ENCODE measurements at places on chromosomes 12 and 14. TPM values are rescaled to one million over a fixed set of nuclear protein-coding genes. Genes with fewer than 3 reads are reported as not detected.
A peak's percentile ranks its signal among the peaks of the same experiment; 100 is the strongest.

The PLA2G1B gene
- polyA plus RNA-seq = not detected

The CCDC197 gene
- not detected for polyA plus RNA-seq

The ACOT4 gene
- polyA plus RNA-seq = 2.6 TPM

The CLEC9A gene
- polyA plus RNA-seq = 0.25 TPM

The NT5DC3 gene
- polyA plus RNA-seq = 3.3 TPM

The DLK1 gene
- polyA plus RNA-seq = 5.8 TPM

The FAM186B gene
- polyA plus RNA-seq = 0.47 TPM

The NINJ2 gene
- polyA plus RNA-seq = 1.2 TPM

The ADAMTS20 gene
- 0.64 TPM for polyA plus RNA-seq

The BEGAIN gene
- polyA plus RNA-seq = 3.2 TPM

The NAB2 gene
- polyA plus RNA-seq = 40.3 TPM

The LUM gene
- polyA plus RNA-seq = 73.2 TPM

The TAS2R50 gene
- polyA plus RNA-seq = 0.14 TPM

- DNase-seq = no peak
These were observed 119.0 kb upstream of the SLC38A2 start for GRCh38 chr12:46491548-46491947.

DNA sequence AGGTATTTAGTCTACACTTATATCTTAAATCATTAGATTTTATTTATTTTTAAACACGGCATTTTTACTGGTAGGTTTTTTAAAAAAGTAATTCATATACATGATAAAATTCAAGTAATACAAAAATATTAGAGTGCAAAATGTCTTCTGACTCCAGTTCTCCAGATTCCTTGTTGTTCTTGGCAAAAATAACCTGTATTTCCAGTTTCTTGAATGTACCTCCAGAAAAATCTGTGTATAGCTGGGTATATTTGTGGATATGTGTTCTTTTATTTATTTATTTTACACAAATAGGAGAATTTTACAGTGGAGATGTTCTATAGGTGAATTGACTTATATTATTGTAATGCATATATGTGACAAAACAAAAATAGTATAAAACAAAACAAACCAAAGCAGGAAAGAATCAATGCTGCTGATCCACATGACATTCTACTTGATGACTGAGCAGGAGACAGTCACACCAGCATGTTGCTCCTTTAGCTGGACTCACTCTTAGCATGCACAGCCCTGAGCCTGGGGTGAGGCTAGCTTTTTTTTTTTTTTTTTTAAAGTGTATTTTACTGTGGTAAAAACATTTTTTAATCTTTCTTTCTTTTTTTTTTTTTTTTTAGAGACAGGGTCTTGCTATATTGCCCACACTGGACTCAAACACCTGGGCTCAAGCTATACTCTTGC lies 42.2 kb upstream of the SLC38A2 start:
- no peak for DNase-seq

DNA sequence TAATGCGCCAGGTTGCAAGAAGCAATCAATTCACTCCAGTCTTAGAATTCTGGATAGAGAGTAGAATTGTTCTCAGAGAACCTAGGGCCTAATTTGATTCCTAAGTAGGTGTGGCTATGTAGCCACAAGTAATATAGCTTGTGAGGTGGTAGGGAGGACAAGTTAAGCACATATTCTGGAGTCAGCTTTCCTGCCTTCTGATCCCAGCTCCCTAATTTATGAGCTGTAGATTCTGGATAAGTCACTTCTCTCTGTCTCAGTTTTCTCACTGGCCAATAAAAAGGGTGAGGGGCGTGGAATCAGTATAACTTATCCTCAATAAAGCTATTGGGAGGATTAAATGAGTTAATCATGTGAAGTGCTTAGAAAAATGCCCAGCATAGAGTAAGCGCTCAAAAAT lies 3.0 kb upstream of the SNW1 start:
- no peak for DNase-seq

DNA sequence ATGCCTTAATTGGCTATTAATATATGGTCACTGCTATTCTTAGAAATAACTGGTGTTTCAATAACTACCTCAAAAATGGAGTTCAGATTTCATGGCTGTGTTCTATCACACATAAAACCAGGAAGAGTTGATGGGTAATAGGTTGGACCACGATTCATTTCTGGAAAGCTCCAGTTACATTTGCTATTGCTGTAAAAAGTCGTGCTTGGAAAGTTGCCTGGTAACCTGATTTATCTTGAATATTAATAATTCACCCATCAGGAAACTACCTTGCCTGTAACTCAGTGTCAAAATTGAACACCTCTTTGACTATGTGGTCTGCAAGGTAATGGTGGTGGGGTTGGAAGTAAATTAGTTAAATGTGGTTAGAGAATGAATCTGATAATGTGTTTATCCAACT lies 104.7 kb upstream of the IFNG-AS1 start:
- no peak for DNase-seq

- no peak for DNase-seq
These were observed 3.6 kb downstream of the BMAL2 start for GRCh38 chr12:27336282-27336653.

DNA sequence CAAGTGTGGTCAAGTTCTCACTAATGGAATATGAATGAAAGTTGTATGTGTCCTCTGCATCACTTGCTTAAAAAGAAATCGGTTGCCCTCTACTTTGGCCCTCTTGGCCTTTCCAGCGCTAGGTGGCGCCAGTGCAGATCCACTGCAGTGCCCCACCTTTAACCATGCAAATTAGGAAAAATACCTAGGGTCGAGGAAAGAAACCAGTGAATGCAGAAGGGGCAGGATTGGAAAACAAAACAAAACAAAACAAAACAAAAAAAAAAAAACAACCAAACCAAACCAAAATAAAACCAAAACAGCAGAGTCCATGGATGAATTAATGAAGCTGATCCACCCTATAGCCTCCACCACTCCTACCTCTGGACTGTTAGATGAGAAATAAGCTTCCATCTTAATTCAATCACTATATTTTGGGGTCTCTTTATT lies 12.9 kb upstream of the NEMF start:
- DNase-seq = peak; percentile 62

DNA sequence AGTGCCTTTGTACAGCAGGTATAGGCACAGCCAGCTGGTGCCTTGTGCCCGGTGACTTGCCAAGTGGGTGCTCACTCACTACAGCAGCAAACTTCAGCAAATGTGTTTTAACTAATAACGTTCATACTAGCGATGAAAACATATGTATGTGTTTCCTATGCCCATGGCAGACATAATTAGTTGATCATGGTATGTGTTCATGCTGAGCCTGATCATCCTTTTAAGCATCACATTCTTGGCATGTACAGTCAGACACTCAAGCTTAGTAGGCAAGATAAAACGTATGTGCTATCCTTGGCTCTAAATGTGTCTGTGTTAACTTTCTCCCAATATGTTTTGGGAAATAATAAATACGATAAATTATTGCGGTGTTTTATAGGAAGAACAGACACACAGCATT lies 55.6 kb downstream of the RASSF8 start:
- DNase-seq = no peak

DNA sequence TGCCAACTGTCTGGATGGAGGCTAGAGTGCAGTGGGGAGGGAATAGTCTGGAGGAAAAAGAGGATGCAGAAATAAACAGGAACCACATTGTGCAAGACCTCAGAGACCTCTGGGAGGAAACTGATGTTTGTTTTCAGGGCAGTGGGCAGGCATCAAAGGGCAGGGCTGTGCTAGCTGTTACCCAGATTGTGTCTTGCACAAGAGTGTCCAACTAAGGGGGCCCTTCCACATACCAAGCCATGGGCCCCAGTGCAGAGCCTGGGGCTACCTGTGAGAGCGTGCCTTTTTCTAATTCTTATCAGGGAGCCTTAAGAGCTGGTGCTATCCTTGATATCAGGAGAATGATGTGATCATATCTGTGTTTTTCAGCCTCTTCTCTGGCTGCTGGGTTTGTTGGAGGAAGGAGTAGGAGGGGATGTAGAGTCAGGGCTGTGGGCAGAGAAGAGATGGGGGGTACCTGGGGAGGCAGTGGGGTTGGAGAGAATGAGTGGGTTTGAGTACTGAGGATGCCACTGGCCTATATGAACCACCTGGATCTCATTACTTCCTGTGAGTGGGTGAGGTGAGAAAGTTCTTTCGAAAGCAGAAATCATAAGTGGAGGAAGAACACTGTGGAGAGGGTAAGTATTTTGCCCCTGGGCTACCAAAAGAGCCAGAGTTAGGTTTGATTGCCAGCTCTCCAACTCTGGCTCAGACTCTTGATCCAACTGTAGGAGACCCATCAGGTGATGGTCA lies 259.2 kb upstream of the CRY1 start:
- no peak for DNase-seq

- DNase-seq = no peak
These were observed 14.0 kb downstream of the GPR68 start for GRCh38 chr14:91230397-91231035.

DNA sequence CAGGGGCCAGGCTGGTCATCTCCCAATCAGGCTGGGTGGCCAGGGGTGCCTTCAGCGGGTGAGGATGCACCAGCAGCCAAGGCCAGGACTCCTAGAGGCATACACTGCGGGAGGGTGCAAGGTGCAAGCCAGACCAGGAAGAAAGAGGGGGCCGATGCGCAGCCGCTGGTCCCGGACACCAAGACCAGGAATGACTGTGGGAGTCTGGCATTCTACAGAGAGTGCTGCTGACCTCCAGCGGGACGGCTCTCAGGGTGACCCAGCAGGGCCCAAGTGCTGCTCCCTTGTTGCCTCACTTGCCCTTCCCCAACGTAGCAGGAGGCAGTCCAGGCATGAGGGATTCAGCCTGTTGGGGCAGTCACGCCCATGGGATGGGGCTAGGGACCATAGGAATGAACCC lies 35.8 kb downstream of the DEGS2 start:
- no peak for DNase-seq

GRCh38 chr14:72558721-72559120 lies 335.2 kb downstream of the DPF3 start:
- DNase-seq = no peak

- no peak for DNase-seq
These were observed 159.9 kb upstream of the TMTC1 start for GRCh38 chr12:29943683-29944082.

DNA sequence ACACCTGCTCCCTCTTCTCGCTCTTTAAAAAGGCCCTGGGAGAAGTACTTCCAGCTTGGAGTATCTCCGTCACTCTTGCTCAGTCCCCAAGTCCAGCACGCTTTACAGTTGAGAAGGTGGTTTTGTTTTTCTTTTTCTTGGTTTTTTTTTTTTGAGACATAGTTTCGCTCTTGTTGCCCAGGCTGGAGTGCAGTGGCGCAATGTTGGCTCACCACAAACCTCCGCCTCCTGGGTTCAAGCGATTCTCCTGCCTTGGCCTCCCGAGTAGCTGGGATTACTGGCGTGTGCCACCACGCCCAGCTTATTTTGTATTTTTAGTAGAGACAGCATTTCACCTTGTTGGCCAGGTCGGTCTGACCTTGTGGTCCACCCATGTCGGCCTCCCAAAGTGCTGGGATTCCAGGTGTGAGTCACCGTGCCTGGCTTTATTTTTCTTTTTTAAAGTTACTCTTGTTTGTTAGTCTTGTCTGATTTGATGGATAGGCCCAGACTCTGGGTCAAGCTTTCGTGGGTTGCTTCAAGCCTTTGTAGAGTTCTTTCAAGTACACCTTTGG lies 1.9 kb downstream of the TDRD9 start:
- no peak for DNase-seq

DNA sequence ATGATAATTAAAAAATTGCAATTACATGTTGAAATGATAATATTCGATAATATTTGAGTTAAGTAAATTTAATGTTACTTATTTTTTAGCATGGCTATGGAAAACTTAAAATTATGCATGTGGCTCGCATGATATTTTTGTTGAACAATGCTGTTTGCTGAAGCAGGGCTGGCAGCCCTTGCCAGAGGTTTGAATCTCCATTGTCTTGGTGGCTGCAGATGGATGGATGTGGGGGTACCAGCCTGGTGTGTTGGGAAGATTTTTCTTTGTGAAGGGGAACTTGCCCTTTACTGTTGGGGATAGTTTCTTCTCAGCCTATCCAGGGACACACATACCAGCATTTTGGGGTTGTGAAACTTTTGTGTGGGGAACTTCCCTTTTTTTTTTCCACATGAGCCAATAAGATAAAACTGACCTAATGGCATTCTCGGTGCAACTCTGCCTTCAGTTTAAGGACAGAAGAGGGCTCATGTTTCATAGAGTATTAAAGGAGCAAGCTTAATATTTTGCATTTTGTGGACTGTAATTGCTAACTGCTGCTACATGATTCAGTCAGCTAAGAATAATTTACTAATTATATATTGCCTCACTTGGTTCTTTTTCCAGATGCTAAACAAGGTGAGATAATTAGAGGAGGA lies 8.8 kb downstream of the RASSF3 start:
- DNase-seq = no peak

- DNase-seq = no peak
These were observed 395 bp upstream of the GNB3 start for GRCh38 chr12:6840330-6840729.

DNA sequence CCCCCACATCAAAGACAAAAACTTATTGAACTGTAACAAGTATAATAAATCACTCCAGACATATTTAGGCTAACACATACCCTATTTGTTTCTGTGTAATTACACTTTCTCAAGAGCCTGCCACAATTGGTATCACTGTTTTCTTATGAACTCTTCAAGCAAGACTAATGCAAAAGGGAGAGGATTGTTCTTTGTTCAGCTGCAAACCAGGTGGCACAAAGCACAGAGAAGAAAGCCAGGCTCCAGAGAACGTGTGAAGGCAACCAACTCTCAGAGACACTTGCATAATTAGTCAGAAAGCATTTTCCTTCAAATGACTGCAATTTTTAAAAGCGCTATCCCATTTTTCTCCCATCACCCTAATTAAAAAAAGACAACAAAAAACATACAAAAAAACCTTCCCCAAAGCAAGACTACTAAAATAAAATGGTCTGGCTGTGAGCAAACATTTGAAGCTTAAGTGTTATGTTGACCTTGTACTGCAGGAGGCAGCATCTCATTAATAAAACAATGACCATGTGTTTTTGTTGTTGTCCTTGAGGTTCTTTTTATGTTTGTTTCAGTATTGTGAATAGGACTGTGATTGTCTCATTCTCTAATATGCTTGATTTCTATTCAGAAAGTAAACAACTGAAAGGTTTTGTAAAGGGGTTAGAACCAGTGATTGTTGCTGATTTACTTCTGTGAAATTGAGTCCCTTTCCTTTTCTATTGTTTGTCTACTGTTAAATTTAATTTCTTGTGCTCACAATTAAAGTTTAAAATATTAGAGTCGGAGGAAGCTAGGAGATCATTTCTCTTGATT lies 452.7 kb upstream of the PDE3A start:
- no peak for DNase-seq

DNA sequence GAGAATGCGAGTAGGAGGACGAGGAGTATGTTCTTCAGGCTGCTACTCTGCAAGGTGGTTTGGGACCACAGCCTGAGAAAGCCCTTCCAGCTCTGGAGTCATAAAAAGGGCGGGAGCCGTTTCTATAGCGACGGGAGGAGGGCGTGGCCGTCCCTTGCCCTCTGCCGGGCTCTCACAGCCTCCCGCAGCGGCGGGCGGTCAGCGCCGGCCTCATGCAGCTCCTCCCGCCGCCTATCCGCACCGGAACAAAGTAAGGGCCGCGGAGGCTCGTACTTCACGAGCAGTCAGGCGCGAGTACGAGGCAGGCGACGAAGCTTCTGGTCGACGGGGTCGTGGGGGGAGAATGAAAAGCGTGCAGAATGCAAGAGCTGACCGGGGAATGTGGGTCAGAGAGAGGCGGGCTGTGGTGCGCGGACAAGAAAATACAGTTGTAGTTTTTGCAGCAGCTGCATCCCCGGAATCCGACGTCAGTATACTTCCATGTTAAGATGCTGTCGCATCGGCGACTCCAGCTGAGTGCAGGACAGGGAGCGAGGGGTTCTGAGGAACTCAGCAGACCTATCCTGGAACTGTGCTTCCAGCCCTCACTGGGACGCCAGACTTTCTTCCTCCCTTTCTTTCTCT lies at the start of gene DYRK4:
Gene DYRK4 (plus strand): TSS at position 175 of the 624 bp plus-strand sequence. CDS start 38 bp downstream, at position 213.
- peak; percentile 67 for DNase-seq

GRCh38 chr12:71641390-71641789 lies 22.3 kb downstream of the ZFC3H1 start:
- DNase-seq = no peak
